ENCODE measurements at places on chromosomes 11 and 22. TPM values are rescaled to one million over a fixed set of nuclear protein-coding genes. Genes with fewer than 3 reads are reported as not detected.

Gene B4GALNT4
- 122 TPM for total RNA-seq

DNA sequence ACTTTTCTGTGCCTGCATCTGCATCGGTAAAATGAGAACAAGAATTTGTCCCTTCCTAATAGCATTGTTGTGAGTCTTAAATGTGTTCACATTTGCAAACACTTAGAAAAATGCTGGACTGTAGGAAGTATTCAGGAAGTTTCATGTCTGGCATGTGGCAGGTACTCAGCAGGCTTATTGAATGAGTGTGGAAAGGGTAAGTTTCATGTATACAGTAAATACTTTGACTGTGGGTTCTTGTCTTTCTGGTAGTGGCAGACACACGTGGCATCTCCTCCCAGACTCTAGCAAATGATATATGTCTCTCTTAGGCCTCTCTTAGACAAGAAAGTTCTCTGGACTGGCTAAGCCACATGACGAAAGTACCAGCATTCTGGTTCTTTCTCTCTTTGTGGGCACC, 179.2 kb downstream of the C11orf91 start:
- DNase-seq, result no peak
- no peak overlapping the region for H3K27ac ChIP-seq
- H3K4me3 ChIP-seq, result no peak overlapping the region
- no peaks in the 10 kb centered on the region for H3K4me1 ChIP-seq

- no peaks in the 10 kb centered on the region for H3K36me3 ChIP-seq
- no peak for DNase-seq
- H3K27ac ChIP-seq, result no peak overlapping the region
- peaks cover 2% of the 10 kb centered on the region for H3K27me3 ChIP-seq
These were observed 14.6 kb upstream of the MIAT start for GRCh38 chr22:26642465-26643417.

DNA sequence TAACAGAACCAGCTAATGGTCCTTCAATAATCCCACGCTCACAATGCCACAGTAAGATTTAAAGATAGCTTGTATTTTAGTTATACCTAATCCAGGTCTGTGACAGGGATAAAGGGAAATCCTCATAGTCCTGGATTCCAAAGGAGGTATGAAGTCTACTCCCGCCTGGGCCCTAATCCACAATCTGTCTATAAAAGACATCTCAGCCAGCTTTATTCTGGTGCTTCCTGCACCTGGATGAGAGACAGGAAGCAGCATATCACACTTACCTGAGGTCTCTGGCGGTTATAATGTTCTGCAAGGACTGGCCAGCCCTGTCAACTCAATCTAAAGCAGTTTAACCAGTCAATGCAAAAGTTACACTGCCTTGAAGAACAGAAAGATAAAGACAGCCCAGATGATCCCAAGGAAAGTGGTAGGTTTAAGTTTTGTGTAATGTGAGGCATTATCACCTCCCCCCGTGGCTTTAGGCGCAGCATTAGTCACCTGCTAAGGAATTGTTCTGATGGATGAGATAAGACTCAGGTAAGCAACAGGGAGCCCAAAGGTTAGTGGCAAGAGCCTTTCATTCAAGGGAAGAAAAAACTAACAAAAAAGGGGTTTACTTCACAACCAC, 57.6 kb downstream of the PLEKHA7 start:
- no peak overlapping the region for H3K27ac ChIP-seq
- no peaks in the 10 kb centered on the region for H3K4me1 ChIP-seq
- no peak overlapping the region for H3K4me3 ChIP-seq
- no peak for DNase-seq
- H3K36me3 ChIP-seq, result no peaks in the 10 kb centered on the region

GRCh38 chr11:9639985-9640384, 23.9 kb upstream of the SWAP70 start:
- no peak overlapping the region for H3K27ac ChIP-seq
- no peaks in the 10 kb centered on the region for H3K27me3 ChIP-seq
- no peaks in the 10 kb centered on the region for H3K36me3 ChIP-seq
- no peaks in the 10 kb centered on the region for H3K4me1 ChIP-seq
- H3K4me3 ChIP-seq, result no peak overlapping the region

DNA sequence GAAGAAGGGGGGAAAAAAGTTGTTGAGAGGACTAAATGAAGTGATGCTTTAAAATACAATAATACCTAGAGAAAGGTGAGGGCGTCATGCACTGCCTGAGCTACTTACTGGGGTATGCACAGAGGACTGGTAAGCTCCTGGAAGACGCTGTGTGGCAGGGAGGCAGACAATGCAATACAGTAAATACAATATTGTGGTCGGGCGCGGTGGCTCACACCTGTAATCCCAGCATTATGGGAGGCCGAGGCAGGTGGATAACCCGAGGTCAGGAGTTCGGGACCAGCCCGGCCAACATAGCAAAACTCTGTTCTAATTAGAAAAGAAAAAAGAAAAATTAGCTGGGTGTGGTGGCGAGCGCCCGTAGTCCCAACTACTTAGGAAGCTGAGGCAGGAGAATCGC, 683 bp upstream of the SYTL2 start:
- peak overlapping the region; percentile 83 for H3K27ac ChIP-seq
- H3K36me3 ChIP-seq, result no peaks in the 10 kb centered on the region
- H3K4me3 ChIP-seq, result peak overlapping the region; percentile 67
- H3K4me1 ChIP-seq, result peaks cover 31% of the 10 kb centered on the region

GRCh38 chr11:83681031-83681781, 395.0 kb upstream of the CCDC90B start:
- H3K36me3 ChIP-seq, result no peaks in the 10 kb centered on the region
- no peak overlapping the region for H3K4me3 ChIP-seq
- no peak for DNase-seq
- no peak overlapping the region for H3K27ac ChIP-seq

Data from Panc1 (cell line).